Smooth muscle cell of bladder (primary cell): ENCODE measurements at places on chromosomes 4 and X. TPM values are rescaled to one million over a fixed set of nuclear protein-coding genes. Genes with fewer than 3 reads are reported as not detected.

Gene RCHY1
- total RNA-seq: 29.0 and 30.3 TPM in 2 replicates

Gene DCUN1D4
- total RNA-seq: 39.7 and 62.2 TPM in 2 replicates

Gene GABRB1
- 0.18 TPM in 1 of 2 replicates, not detected in the other for total RNA-seq

Gene PRRG1
- 11.1 and 13.1 TPM in 2 replicates for total RNA-seq

Gene CT45A2
- total RNA-seq: not detected in 2 replicates

Gene ELMOD2
- total RNA-seq: 24.5 and 25.3 TPM in 2 replicates

Gene RRAGB
- 40.5 and 53.8 TPM in 2 replicates for total RNA-seq

Gene FATE1
- 0.09 TPM in 1 of 2 replicates, not detected in the other for total RNA-seq

Gene GPR143
- total RNA-seq: not detected in 2 replicates

Gene STK26
- 6.3 and 8.0 TPM in 2 replicates for total RNA-seq

Gene SLC2A9
- 3.6 and 4.3 TPM in 2 replicates for total RNA-seq

Gene THAP6
- 10.5 and 11.1 TPM in 2 replicates for total RNA-seq

Gene GCNA
- 1.5 and 2.0 TPM in 2 replicates for total RNA-seq

Gene SLIT2
- 26.4 and 26.9 TPM in 2 replicates for total RNA-seq

Gene CENPE
- 1.7 and 2.1 TPM in 2 replicates for total RNA-seq

Gene KDM5C
- 63.4 and 81.4 TPM in 2 replicates for total RNA-seq

Gene NONO
- 387 and 421 TPM in 2 replicates for total RNA-seq

Gene GATA1
- not detected in 2 replicates for total RNA-seq

Gene DSPP
- not detected in 2 replicates for total RNA-seq

Gene MAGEA2B
- not detected in 2 replicates for total RNA-seq

Gene SMIM10L2A
- total RNA-seq: 0.28 and 0.83 TPM in 2 replicates

Gene FRMD7
- total RNA-seq: under 0.01 and 0.09 TPM in 2 replicates

Gene MRFAP1L1
- 44.8 and 49.6 TPM in 2 replicates for total RNA-seq

Gene REPS2
- 0.09 and 0.14 TPM in 2 replicates for total RNA-seq

Gene SPIN2A
- total RNA-seq: 0.57 and 1.0 TPM in 2 replicates
